ENCODE measurements at places on chromosomes 13 and 19.

GRCh38 chr19:11534948-11535347 is 3.7 kb upstream of the CNN1 start:
- DNase-seq, result no peak

DNA sequence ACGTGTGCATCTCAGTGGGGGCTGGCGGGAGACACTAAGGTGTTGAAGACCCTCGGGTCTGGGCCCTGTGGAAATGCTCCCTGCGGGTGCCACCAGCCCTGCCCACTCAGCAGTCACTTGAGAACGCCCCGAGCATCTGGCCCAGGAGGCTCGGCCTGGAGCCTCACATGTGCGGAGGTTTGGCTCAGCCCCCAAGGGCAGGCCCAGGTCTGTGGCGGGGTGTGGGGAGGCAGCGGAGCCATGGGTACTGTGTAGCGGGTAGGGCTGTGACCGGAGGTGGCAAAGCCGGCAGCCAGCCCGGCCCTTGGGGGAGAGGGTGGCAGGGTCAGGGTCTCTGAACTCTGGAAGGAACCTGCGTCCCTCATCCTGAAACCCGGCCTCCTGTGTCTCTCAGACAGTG is 37.6 kb downstream of the MCF2L start:
- no peak for DNase-seq

DNA sequence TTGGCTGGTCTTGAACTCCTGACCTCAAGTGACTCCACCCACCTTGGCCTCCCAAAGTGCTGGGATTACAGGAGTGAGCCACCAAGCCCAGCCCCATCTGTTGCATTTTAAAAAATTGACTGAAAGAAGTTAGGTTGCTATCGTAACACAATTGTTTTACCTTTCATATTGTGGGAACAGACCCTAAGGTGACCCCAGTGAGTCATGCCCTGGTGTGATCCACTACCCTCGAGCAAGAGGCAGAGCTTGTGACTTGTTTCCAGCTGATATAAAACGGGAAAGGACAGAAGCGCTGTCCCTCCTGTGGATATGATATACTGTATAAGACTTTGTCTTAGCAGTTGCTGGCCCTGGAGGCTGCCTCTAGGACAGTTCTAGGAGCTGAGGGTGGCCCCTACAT is 308.6 kb downstream of the HS6ST3 start:
- no peak for DNase-seq

- no peak for DNase-seq
Observed at GRCh38 chr13:32159137-32159869, 127.7 kb downstream of the FRY start.

GRCh38 chr13:68380041-68380973 is 1150.2 kb upstream of the PCDH9 start:
- DNase-seq, result no peak

DNA sequence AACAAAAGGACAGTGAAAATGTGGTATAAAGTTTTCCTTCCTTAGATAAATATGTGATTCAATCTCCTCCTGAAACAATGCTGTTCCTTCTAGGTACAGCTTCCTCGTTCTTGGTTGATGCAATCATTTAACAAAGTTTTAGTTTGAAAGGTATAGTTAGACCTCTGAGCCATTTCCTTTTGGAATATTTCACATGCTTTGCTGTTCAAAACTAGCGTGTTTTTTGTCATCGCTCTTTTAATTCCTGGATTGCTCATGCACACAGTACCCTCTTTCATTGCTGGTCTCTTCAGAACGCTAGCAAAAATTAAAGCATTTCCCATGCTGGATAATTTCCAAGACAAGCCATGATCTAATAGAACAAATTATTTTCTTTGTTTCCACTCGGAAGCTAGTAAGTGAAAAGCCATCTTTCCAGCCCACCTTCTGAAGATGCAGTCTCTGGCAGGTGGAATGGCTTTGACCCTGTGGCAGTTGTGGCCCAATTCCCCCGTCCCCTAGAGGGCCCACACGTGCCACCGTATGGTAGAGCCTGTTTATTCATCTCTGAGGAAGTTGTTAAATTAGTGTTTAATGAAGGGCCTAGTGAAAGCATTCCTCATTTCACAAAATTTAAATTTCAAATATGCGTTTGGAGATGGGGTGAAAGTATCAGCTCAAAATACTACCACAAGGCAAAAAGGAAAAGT is 1040.6 kb upstream of the SLC10A2 start:
- DNase-seq, result no peak

- no peak for DNase-seq
Observed at GRCh38 chr13:83450591-83450990, 431.7 kb downstream of the SLITRK1 start.

DNA sequence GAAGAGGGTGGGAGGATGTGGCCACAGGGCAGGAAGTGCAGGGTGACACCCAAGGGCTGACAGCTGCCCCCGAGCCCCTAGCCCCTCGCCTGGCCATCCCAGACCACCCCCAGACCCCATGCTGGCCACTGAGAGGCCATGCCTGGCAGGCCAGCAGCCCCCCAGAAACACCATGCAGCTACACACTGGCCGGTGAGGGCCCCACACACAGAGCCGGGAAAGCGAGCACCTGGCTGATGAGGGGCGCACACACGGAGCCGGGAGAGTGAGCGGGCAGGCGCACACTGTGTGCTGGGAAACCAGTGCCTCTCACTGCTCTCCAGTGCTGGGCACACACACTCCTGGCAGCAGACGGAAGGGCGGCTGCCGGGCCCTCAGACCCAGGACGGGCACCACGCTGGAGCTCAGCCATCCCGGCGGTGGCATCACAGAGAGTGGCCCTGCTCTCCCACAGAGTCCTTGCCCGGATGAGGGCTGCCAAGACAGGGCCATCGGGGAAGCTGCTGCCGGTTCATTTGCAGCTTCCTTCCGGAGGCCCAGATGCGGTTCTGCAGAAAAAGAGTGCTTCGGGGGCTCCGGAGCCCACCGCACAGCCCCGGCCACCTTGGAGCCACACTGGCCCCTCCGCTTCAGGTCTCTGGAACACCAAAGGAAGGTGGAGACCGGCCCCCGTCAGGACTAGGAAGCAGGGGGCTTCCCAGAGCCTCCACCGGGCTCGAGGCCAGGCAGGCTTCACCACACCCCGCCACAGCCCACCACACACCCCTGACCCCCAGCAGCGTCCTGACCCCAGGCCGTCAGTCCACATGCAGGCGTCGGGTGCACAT is 76.4 kb downstream of the SPACA7 start:
- DNase-seq, result no peak

GRCh38 chr19:35775046-35775297 is 392 bp upstream of the ARHGAP33 start:
- no peak for DNase-seq

GRCh38 chr19:13644645-13645044 is 119.7 kb upstream of the MRI1 start:
- no peak for DNase-seq

- DNase-seq, result peak; percentile 89
Observed at GRCh38 chr19:53792721-53793433, 31.2 kb downstream of the NLRP12 start.

Data from Panc1 (cell line).